ENCODE measurements at places on chromosomes 12 and 14.

DNA sequence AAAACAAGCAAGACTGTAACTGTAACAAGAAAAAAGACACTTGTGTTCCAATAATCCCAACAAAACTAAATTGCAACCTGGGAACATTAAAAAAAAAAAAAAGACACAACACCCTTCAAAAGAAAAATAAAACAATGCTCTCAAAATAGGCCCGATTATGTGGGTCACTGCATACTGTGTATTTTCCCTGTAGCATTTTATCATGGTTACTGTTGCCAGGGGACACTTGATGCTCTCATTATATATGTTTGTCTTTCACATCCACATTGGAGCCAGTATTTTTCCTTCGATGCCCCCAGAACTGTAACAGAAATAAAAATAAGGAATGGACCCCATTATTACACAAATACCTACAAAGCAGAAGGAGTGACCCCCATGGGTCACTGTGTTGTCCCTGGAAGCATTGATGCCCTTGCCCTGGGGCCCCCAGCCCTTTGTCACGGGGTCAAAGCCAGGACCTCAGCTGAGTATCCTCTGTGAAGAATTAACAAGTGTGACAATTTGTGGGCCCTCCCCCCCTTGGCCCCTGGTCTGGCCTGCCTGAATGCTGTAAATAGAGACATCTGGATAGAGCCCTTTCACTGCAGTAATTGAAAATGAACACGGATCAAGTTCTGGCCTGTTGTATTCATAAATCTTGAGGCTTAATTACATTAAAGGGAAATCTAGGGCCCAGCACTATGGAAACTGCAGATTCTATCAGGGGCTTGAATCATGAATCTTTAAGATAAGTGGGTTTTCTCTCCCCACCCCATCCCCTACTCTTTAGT lies 72.8 kb downstream of the C12orf42 start:
- no peak for DNase-seq

GRCh38 chr14:74299061-74299545 lies 3.6 kb downstream of the ABCD4 start:
- no peak for DNase-seq

GRCh38 chr12:74980510-74980909 lies 229.1 kb downstream of the KCNC2 start:
- peak; percentile 61 for DNase-seq

DNA sequence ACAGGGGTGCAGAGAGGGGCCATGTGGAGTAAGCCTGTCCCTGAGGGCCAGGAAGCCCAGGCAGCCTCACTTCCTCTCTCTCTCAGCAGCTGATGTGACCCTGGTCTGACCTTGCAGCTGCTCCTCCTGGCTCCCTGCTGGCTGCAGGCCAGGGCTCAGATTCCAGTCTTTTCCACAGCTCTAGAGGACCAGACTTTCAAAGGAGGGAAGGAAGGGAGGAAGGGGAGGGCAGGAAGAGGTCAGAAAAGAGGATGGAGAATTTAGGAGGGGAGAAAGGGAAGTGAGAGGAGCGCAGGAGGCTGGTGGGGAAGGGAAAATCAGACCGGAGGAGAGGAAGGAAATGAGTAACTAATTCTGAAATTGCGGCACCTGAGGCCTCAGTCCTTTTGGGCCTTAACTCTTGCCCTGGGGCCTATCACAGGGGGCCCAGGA lies 40.9 kb upstream of the VASH1 start:
- DNase-seq: no peak

Measured in adipocyte (in vitro differentiated cells).